ENCODE measurements at places on chromosomes 11 and 22.

GRCh38 chr22:37968452-37969251 lies 15.2 kb downstream of the POLR2F start:
- no peak for DNase-seq

GRCh38 chr11:119509969-119510401 lies 87.0 kb upstream of the THY1 start:
- DNase-seq, result peak; percentile 93

DNA sequence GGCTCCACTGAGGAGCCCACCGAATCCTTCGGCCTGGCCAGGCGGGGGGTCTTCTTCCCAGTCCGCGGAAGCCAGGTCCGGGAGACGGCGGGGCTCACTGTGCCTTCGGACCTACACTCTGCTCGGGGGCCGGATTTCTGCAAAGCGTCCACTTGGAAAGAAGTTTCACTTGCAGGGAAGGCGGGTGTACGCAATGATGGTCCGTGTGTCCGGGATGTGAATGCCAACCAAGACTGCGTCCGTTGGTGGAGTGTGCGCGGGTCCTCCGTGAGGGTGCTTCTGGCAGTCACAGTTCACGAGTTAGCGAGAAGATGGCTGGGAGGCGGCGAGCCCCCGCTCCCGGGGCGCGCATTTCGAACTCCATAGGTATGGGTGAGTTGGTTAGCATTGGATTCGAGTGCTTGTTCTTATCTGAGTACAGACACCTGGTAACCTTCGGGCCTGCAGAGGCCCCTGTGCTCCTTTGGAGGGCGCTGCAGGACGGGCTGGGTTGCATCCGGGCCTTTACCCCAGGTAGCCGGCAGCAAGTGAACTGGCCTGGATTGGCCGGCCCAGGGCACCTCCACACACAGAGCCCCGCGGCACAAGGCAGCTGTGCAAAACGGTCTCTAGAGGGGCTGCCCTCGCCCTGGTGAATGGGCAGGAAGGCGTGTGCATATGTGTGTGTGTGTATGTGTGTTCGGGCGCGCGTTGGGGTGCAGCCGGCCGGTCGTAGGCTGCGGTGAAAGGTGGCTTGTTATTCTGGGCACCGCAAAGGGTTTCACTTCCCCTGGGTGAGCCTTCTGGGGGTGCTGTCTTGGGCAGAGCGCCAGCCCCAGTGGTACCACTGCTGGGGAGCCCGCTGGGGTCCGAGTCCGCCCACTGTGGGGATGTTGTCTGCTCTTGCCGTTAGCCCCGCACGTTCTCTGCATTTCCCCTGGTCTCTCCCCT lies 13.3 kb upstream of the CYP2R1 start:
- DNase-seq, result no peak

GRCh38 chr11:76124905-76125770 lies 81.2 kb downstream of the WNT11 start:
- no peak for DNase-seq

- DNase-seq, result no peak
These were observed 3.2 kb downstream of the NDUFS8 start for GRCh38 chr11:68033708-68034045.

DNA sequence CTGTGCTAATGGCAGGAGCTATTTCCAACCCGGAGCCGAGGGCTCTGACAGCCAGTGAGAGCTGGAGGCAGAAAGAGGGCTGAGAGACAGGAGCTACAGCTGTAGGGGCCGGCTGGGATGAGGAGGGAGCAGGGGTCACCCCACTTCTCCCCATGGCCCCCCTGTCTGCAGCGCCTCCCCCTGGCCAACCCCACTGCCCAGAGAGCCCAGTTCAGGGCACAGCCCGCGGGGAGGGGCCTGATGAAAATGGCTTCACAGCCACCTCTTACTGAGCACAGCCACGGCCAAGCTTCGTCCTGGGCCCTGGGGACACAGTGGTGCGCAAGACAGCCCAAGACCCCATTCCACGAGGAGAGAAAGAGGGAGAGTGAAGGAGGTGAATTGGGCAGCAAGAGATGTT lies 27.9 kb downstream of the RPL3 start:
- no peak for DNase-seq

- peak; percentile 39 for DNase-seq
These were observed 55.4 kb downstream of the CDON start for GRCh38 chr11:126007238-126007637.

DNA sequence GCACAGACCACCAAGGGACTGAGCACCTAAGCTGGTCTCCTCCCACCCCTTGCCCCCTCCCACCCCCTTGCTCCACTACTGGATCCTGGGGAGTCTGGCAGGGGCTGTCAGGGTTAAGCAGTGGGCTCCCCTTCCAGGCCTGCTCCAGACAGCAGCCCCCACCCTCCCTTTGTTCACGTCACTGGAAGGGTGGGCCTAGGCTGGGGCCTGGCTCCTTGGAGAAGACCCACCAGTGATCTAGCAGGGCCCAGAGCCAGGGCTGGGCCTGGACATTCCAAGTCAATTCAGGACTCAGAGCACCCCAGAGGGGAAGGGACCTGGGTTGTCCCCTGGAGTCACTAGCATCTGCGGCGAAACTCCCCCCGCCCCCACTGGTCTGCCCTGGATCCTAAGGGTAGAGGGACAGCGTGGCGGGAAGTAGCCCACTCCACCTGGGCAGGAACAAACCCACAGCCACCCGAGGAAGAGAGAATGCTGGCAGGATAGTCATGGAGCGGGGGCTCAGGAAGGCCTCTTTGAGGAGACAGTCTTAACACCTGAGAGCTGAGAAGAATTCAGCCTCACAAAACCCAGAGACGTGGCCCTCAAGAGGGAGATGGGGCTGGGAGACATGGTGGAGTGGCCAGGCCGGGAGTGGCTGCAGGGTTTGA lies 45.8 kb downstream of the IGLL1 start:
- no peak for DNase-seq

- no peak for DNase-seq
These were observed 72.1 kb upstream of the OR5AK2 start for GRCh38 chr11:56916587-56916986.

GRCh38 chr22:50184902-50185374 lies 775 bp upstream of the TRABD start:
- DNase-seq, result no peak

- peak; percentile 29 for DNase-seq
These were observed 107.5 kb downstream of the NAV2 start for GRCh38 chr11:19820100-19820499.
